ENCODE measurements at places on chromosomes 11 and 22.

DNA sequence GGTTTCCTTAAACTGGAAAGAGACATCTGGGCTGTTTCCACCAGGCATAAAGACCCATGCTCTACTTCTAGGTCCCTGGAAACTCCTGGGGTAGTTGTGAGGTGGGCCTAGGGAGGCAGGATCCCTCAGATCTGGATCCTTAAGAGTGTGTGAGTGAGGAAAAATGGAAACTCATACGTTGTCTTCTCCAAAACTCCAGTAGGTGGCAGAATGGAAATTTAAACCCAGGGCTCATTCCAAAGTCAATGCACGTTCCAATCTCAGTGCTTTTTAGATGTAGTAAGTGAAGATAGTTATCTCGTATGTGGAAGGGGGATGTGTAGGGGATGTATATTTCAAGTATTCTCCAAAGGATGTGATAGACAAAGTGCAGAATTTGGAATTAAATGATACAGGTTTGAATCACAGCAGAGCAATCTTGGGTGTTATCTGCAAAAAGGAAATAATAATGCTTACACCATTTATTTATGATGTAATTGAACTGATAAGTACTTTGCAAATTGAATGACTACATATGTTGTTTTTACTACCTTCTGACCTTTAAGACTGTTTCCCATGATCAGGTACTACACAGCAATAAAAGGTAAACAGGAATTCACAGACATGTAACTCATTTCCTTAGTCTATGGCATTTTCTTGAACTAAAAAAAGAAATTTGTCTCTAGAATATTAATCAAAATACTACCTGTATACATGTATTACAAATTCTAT, 13.1 kb upstream of the MMP1 start:
- DNase-seq: no peak

- DNase-seq: no peak
These were observed 11.5 kb upstream of the RAB39A start for GRCh38 chr11:107916671-107917241.

- no peak for DNase-seq
These were observed 49.6 kb upstream of the SHANK2 start for GRCh38 chr11:71301858-71302533.

DNA sequence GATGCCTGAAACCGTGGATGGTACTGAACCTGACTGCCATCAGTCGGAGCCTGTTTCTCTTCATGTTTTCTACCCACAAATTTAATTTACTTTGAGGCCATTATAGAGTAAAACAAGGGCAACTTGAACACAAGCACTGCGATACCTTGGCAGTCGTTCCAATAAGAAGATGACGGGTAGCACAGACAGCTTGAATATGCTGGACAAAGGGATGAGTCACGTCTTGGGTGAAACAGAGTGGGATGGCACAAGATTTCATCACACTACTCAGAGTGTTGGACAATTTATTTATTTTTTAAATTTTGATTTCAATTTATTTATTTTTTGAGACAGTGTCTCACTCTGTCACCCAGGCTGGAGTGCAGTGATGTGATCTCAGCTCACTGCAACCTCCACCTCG, 5.7 kb downstream of the DIXDC1 start:
- DNase-seq: no peak

DNA sequence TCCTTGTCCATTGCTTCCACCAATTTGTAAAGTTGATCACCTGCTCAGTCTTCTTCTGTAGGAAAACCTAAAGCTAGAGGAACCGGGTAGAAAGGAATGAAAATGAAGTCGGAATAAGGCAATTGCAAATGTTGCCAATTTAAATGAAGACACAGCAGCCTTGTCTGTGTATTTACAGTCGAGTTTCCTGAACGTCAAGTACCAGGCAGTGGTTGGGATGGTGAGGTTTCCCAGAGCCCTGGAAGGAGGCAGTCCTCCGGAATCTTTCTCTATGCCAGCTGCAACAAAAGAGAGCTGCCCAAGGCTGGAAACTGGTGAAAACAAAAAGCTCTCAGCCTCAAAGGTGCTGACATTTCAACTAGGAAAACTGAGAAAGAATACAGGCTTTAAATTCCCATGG, 17.7 kb downstream of the MAJIN start:
- DNase-seq: no peak

DNA sequence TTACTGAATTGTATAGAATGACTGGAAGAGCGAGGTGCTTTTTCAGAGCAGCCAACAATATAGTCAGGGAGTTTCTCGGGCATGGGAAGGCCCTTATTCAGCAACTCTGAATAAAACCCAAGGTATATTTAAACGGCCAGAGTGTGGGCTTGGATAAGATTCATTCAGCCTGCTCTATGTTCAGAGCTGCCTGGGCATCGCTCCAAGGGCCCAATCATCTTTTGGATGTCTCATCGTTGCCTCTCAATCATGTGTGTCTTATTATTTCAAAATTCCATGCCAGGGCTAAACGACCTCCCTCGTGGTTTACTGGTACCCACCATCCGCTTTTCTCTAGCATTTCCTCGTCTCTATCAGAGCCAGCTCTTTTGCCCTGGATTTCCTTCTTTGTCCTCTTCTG, 19.5 kb upstream of the NTM start:
- DNase-seq: no peak

Measured in iPS DF 19.7 (cell line).